Activated T-helper 1 cell treated with anti-CD3 and anti-CD28 coated beads, Interleukin-12 subunit alpha, Interleukin-12 subunit beta, Interleukin-2, Interleukin-4 antibody, amounts not matched to agents 30 ng/mL and 10 ng/mL and 1 ng/mL, durations not matched to agents 14 hours and 24 hours and 36 hours (primary cell): ENCODE measurements at places on chromosomes 4 and X.

DNA sequence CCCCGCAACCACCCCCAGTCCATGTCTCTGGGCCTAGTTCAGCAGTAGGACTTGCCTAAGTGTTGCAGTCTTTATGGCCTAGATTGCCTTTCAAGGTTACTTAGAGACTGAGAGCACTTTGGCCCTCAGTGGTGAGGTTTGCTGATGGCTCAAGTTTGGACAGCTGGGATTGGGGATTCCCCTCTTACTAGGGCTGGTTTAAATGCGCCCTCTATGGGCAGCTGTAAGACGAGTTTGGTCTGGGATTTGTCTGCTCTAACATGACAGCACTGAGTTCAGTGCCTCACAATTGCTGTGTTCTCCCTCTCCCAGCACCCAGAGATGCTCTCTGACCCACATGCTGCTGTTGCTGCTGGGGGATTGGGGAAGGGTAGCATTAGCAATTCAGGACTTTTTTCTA is 23.1 kb downstream of the DACH2 start:
- no peak for DNase-seq

GRCh38 chr4:26206999-26207398 is 113.8 kb upstream of the RBPJ start:
- DNase-seq = no peak

DNA sequence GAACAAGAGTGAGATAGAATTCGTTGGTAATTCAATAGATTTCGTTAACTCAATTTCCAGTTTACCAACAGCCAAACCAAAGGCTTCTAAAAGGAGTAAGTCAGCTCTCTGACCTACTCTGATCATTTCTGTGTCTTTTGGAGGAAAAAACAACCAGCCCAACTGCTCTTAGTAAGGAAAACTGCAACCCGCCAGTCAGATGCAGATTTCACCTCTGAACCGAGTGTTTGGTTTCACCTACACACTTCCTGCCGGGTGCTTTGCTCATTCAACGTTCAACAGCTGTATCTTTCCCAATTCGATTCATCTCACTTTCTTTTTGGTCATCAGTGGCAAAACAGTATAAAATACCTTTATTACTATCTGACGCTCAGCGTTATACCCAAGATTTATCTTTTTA is 24.5 kb downstream of the TMSB4X start:
- peak; percentile 51 for DNase-seq

DNA sequence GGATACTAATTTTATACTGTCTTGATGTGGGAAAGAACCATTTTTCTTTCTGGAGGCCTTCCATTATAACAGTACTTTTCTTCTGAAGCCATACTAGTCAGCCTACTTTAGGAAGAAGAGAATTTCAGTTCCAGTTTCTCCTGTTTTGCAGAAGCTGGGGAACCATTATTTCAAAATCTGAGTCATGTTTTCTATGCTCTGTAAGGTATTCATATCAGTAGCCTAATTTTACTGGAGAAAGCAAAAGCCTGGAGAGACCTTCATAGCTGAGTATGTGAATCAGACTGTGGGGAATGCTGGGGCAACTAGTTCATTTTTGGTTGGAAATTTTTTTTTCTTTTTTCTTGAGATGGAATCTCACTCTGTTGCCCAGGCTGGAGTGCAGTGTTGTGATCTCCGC is 22.4 kb downstream of the AFF1 start:
- DNase-seq = no peak

DNA sequence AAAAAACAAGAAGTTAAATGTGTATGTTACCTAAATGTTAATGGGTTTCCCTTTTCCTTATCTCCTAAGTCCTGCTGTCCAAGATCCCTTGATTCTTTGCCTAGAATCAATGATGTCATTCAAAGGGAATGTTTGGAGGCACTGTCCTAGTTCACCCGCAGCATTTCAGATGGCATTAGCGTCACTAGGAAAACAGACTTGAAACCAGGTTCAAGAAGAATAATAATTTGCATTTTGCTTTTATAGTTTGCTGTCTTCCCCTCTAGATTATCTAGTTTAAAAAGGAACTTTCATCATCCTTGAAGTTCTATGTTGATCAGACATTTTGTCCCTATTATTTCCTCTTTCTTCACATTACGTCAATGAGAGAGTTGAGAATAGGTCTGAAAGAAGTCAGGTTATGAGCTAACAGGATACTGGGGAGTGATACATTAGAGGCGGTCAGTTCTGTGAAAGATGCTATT is 234.1 kb upstream of the PGRMC2 start:
- DNase-seq = no peak

GRCh38 chrX:130556951-130557350 is 155.2 kb downstream of the RBMX2 start:
- no peak for DNase-seq

GRCh38 chr4:122688529-122689140 is 43.9 kb upstream of the BBS12 start:
- DNase-seq = no peak

- DNase-seq = no peak
These were observed 717 bp downstream of the GPM6B start for GRCh38 chrX:13816176-13816575.

GRCh38 chrX:43836435-43837184 is 45.6 kb downstream of the MAOB start:
- no peak for DNase-seq

DNA sequence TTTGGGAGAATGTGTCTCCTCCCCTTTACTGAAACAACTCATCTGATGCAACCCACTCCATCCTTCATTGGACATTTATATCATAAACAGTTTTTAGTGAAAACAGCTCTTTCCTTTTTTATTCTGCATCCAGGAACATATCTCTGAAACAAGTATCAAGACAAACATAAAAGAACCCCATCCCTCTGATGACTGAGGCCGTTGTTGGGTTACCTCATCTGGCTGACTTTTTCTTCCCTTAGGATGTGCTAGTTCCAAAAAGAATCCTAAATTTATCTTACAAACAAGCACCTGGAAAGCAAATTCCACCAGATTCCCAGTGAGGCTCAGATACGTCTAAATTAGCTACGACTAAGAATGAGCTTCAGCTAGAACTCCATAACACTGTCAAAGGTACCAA is 483.7 kb upstream of the INTU start:
- DNase-seq = no peak

GRCh38 chr4:24743927-24744326 is 51.4 kb upstream of the SOD3 start:
- no peak for DNase-seq

GRCh38 chrX:46841346-46841745 is 4.5 kb downstream of the RP2 start:
- DNase-seq = no peak

- no peak for DNase-seq
These were observed 7.4 kb downstream of the SUPT20HL2 start for GRCh38 chrX:24306440-24306839.

DNA sequence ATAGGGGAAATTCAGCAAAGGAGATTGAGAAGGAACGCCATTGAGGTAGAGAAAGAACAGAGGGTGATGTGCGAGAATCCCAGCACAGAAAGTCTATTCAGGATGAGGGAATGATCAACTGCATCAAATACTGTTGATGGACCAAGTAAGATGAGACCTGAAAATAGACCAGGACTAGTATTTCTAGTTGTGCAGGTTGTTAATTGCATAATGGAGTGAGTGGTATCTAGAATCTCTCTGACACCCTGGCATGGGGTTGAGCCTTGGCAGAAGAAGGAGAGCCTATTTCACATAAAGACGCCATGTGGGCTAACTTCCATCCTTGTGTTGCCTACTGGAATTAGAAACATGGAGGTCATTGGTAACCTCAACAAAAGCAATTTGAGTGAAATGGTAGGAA is 135.6 kb downstream of the TMEM164 start:
- DNase-seq = no peak

DNA sequence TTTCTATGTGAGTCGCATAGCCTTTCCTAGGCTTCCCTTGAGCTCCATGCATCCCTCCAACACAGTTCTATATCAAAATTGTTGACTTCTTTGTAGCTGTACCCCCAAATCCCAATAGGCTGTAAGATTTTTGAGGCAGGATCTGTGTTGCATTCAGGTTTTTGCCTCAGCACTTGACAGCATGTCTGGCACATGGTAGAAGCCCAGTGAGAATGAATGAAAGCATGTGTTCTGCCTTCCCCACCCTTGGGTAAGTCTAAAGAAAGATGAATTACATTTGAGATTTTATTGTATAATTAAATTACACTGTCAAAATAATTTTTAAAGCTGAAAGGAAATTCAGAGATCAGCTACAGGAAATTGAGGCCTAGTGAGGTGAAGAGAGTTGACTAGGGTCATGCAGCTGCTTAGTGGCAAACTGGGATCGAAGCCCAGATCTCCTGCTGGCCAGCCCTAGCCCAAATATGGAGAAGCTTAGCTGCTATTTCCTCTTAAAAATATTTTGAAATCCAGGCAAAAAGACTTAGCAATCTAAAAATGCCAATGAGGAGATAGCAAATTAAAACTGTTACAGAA is 122.5 kb downstream of the SPATA18 start:
- no peak for DNase-seq

- no peak for DNase-seq
These were observed 600.0 kb downstream of the BCOR start for GRCh38 chrX:39497702-39498265.

- peak; percentile 42 for DNase-seq
These were observed 122.3 kb upstream of the TBL1X start for GRCh38 chrX:9342561-9343051.

- DNase-seq = no peak
These were observed 326.0 kb downstream of the ACTRT1 start for GRCh38 chrX:127726227-127726626.

DNA sequence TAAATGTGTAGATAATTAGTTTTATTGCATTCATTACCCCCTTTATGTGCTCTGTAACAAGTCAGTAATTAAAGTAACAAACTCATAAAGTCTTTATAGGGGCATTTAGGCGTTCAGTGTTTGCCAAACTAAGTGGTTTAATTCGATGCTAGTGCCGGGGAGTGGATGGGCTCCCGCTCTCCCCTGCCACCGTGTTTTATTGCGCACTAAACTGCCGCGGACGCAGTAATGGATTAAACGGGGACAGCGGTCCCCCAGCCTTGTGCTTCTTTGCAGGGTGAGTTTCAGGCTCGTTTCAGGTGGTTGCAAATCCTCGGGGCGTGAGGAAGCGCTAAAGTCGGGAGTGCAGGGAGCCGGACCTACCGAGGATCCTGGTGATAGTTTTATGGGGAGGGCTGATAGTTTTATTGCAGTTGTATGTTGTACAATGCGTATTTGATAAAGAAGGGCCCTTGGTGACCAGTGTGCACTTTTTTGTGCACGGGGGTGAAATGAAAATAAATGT is 1.6 kb upstream of the PHOX2B start:
- DNase-seq = no peak

GRCh38 chr4:7282786-7283440 is 90.6 kb downstream of the SORCS2 start:
- DNase-seq = no peak

DNA sequence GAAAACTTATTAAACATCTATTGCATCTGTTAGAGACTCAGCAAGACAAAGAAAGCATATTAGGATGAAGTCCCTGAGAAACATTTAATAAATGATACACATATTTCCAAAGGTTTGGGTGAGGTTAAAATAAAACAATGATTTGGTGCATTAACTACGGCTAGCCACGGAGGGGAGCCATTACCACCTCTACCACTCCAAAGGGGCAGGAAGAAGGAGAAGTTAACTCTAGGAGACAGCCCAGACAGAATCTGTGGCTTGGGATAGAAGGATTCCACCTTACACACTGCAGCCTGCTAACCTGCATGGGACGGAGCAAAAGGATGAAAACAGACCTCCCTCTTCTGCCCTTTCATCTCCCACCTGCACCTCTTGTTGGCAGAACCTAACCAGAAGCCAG is 189.1 kb upstream of the C1QTNF7 start:
- no peak for DNase-seq

DNA sequence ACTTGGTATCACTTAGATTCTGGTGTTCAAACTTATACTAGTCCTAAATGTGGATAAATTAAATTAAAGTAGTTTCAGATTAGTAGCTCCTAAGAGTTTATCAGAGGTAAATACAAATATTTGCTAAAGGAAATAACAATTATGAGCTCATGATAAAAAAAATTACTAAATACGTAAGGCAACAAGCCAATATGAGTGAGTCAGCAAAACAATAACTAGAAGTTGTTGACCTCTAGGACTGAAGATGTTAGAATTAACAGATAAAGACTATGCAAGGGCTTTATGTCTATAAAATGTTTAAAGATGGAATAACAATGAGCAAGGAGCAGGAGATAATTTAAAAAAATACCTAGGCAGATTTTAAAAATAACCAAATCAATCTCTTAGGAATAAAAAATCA is 195.8 kb downstream of the CLCN4 start:
- no peak for DNase-seq

DNA sequence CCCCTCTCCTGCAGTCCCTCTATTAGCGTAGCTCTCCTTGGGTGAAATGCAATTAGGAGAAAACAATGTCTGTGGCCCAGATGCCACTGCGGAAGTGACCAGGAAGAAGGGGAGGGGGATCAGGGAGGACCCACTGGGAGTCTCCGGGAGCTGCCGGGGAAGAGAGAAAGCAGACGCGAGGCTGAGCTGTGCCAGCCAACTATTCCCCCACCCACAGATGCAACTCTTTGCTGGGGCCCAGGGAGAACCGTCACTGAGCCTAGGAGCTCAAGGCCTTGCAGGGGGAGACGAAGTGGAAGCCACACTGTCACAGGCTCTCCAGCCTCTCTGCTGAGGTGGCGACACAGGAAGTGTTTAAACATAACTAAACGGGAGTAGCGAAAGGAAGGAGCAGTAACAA is 149.2 kb downstream of the BCOR start:
- DNase-seq = no peak

DNA sequence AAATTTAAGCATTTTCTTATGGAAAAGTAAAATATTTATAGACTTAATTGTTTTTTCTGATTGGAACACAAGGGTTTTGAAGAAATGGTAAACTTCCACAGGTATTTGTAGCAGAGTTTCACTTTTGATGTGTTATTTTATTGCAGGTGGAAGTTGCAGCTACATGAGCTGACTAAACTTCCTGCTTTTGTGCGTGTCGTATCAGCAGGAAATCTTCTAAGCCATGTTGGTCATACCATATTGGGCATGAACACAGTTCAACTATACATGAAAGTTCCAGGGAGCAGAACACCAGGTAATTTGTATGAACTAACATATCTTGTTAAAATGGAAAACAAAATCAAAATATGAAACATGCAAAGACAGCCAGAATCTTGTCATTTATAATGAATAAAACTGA is 117.4 kb downstream of the DIPK2B start:
- no peak for DNase-seq

- DNase-seq = no peak
These were observed 162.3 kb downstream of the BTC start for GRCh38 chr4:74631988-74632387.

DNA sequence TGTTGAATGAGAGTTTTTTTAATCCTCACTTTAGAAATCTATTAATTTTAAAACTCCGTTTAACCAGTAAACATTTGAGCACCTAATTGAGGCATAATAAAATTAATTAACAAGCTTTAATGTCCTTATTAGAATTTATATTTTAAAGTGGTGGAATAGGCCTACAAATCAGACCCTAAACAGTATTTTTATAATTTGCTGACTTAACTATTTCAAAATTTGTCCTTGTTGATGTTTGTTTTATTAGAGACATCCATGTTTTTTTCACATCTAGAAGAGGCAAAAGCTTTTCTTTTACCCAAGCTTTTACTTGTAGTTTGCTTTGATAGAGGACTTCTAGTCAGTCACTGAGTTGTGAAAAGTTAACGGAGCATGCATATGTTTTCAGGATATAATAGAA is 3.8 kb downstream of the SAP30 start:
- no peak for DNase-seq
